Activated CD8-positive, alpha-beta T cell treated with anti-CD3 and anti-CD28 coated beads for 36 hours (primary cell): ENCODE measurements at places on chromosomes 11 and 22. TPM values are rescaled to one million over a fixed set of nuclear protein-coding genes. Genes with fewer than 3 reads are reported as not detected.

DNA sequence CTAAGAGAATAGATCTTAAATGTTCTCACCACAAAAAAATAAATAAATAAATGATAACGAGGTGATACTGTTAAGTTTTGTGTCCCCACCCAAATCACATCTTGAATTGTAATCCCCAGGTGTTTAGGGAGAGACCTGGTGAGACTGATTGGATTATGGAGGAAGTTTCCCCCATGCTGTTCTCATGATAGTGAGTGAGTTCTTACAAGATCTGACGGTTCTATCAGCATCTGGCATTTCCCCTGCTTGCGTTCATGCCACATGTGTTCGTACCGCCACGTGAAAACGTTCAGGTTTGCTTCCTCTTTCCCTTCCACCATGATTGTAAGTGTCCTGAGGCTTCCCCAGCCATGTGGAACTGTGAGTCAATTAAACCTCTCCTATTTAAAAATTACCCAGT is 1514.8 kb upstream of the TENM4 start:
- H3K27ac ChIP-seq, result no peak overlapping the region
- no peaks in the 10 kb centered on the region for H3K36me3 ChIP-seq
- H3K4me3 ChIP-seq, result no peak overlapping the region
- no peaks in the 10 kb centered on the region for H3K4me1 ChIP-seq
- no peak for DNase-seq
- no peaks in the 10 kb centered on the region for H3K27me3 ChIP-seq

GRCh38 chr11:45470794-45471167 is 184.6 kb upstream of the SYT13 start:
- no peak overlapping the region for H3K4me3 ChIP-seq
- no peaks in the 10 kb centered on the region for H3K4me1 ChIP-seq
- H3K27ac ChIP-seq, result no peak overlapping the region
- DNase-seq, result no peak
- no peaks in the 10 kb centered on the region for H3K27me3 ChIP-seq

Gene OR52E8
- total RNA-seq, result not detected

Gene SYT7
- total RNA-seq, result not detected

Gene GPHA2
- total RNA-seq, result not detected
